SK-MEL-5 (cell line): ENCODE measurements at places on chromosomes 5 and 9.

GRCh38 chr5:124747791-124748686, 1.6 kb upstream of the ZNF608 start:
- DNase-seq = no peak

GRCh38 chr5:44388321-44389089, 715 bp downstream of the FGF10 start:
- peak; percentile 26 for DNase-seq

GRCh38 chr5:112693301-112693700, 44.4 kb upstream of the APC start:
- DNase-seq = no peak

GRCh38 chr5:147558826-147559225, 49.0 kb upstream of the DPYSL3 start:
- DNase-seq = peak; percentile 80

DNA sequence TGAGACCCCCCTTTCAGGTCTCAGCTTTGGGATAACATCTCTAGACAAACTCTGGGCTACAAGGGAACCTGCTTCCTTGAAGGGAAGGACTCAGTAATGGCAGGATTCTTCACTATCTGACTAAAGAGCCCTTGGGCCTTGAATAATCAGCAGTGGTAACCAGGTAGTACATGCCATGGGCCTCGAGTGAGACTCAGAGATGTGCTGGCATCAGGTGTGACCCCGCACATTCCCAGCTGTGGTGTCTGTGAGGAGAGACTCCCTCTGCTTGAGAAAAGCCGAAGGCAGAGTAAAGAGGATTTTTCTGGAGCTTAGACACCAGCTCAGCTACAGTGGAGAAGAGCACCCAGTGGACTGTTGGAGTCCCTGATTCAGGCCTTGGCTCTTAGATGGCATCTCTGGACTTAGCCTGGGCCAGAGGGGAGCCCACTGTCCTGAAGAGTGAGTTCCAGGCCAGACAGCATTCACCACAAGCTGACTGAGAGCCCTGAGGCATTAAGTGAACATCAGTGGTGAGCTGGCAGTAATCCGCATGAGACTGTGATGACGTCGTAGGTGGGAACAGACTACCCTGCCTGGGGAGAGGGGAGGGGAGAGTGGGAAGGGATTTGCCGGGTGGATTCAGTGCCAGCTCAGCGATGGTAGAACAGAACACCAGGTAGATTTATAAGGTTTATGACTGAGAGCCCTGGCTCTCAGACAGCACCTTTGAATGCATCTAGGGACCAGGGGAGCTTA, 5.3 kb upstream of the ZNF782 start:
- peak; percentile 74 for DNase-seq

DNA sequence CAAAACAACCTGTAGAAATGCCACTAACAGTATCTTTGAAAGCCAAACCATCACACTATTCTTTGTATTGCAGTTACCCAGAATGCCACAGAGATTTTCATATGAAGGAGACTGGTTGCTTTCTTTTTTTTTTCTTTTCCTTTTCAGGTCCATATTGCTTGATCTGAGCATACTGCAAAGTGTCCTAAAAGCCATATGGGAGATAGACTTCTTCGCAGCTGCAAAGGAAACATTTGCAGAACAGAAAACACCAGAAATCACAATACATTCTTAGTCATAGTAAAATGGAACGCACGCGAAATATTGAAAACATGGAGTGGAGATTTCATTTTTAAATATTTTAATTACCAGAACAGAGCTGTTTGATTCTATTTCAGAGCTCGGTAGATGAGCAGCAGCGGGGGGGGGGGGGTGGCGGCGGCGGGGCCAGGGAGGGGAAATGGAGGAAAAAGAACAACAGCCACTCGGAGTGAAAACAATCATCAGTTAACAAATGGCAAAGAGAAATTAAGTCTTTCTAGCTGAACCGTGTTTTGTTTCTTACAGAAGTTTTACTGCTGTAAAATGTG, 284.1 kb downstream of the NFIB start:
- DNase-seq = no peak

DNA sequence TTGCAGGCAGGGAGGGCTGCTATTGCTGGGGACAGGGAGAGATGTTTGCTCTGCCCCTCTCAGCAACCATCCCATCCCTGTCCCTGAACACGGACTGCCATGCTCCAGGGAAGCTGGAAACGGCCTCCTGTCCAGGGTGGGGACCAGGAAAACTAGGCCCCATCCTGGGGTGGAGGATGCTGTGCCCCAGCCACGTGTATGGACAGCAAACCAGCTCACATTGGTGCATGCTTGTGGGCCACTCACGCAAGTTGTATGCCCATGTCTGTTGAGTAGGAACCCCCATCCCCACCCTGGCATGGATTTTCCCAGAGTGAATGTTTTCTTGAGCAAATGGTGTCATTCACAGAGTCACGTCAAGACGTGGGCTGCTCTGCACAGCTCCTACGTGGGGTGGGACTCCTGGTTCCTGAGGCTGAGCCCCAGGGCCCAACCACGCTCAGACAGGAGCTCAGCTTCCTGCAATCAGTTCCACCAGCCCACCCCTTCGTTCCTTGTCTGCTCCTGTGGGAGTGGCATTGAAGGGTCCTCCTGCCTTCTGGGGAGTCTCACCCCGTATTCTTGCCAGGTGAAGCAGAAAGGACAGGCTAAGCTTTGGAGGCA, 4.6 kb downstream of the UNC5A start:
- no peak for DNase-seq

DNA sequence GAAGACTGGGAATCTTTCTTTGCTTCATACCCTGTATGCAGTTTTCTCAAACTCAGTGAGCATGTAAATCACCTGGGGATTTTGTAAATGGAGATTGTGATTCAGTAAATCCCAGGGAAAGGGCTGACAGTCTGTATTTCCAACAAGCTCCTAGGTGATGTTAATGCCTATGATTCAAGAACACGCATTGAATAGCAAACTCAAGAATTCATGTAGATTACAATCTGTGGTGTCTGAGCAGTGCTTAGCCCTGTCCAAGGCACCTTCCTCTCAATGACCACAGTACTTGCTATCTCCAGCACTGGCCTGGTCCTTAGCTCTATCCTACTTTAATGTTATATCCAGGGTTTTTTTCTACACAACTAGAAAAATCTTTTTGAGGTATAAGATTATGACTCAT, 721.4 kb upstream of the MEF2C start:
- no peak for DNase-seq

DNA sequence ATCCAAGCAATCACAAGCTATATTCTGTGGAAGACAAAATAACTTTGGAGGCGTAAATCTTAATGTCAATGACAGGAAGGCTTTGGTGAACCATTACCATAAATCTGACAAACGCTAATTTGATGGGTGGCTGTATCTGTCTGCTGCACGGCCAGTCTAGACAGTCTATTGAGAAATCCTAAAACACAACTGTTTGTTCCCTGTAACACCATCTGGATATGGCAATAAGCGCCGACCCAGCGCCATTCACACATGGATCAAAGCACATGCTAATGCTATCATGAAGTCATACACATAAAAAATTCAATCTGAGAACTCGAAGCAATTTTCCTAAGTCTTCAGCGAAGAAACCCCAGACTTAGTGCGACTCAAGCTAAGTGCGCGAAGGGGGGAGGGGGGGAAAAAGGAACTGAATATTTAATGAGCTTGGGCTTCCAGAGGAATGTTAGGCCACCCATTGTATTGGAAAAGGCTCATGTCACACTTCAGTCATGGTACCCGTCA, 95.1 kb downstream of the ARL15 start:
- no peak for DNase-seq

- DNase-seq = no peak
These were observed 886 bp downstream of the SLC4A9 start for GRCh38 chr5:140360681-140361479.

GRCh38 chr5:116567106-116567505, 7.5 kb downstream of the SEMA6A start:
- DNase-seq = no peak
